Naive B cell (primary cell): ENCODE measurements at places on chromosomes 11 and 22. TPM values are rescaled to one million over a fixed set of nuclear protein-coding genes. Genes with fewer than 3 reads are reported as not detected.

- no peak overlapping the region for H3K4me3 ChIP-seq
- no peak for DNase-seq
- H3K4me1 ChIP-seq: no peaks in the 10 kb centered on the region
- H3K27ac ChIP-seq: no peak overlapping the region
- H3K27me3 ChIP-seq: no peaks in the 10 kb centered on the region
Observed at GRCh38 chr11:29184939-29185890, 831.6 kb downstream of the KCNA4 start.

DNA sequence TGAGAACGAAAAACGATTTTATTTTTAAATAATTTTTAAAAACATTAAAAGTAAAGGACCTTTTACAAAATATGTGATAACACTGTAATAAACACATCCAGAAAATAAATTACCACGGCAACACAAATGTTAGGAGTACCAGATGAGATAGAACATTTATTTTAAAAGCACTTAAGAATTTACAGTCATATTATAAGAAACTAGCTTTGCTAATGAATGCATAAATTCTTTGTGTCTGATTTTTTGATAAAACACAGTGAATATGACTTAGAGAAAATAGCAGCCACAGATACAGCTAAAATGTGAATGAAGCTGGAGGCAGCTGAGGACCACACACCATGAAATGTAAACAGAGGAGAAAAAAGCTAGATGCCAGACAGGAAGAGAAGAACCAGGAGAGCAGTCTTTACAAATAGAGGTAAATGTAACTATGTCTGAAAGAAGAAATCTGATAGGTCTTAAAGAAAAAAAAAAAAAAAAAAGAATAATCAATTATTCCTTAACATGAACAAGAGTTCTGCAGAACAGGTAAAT is 14.6 kb downstream of the CCDC34 start:
- H3K27me3 ChIP-seq: no peaks in the 10 kb centered on the region
- peaks cover 8% of the 10 kb centered on the region for H3K36me3 ChIP-seq
- no peak for DNase-seq

DNA sequence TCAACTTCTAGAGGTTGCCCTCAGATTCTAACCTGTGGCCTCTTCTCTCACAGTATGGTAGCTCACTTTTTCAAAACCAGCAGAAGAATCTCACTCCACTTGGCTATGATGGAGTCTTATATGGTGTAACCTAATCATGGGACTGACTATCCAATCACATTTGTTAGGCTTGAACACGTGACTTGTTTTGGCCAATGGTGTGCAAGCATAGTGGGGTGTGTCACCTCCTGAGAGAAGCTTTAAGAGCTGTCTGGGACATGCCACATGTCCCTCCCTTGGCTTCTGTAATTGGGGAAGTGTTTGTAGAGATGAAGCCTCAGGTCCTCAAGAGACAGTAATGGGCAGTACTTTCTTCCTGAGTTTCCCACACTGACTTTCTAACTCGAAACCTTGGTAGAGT is 12.8 kb upstream of the SMIM38 start:
- H3K4me3 ChIP-seq: no peak overlapping the region
- no peaks in the 10 kb centered on the region for H3K27me3 ChIP-seq
- DNase-seq: no peak
- peaks cover 4% of the 10 kb centered on the region for H3K4me1 ChIP-seq
- H3K27ac ChIP-seq: no peak overlapping the region

GRCh38 chr22:40727070-40727963 is 48.0 kb downstream of the MCHR1 start:
- H3K4me1 ChIP-seq: peaks cover 14% of the 10 kb centered on the region
- H3K27ac ChIP-seq: no peak overlapping the region
- no peaks in the 10 kb centered on the region for H3K36me3 ChIP-seq
- no peaks in the 10 kb centered on the region for H3K27me3 ChIP-seq
- H3K4me3 ChIP-seq: no peak overlapping the region
- DNase-seq: no peak

GRCh38 chr22:23609983-23610781 is 21.9 kb downstream of the DRICH1 start:
- H3K4me3 ChIP-seq: no peak overlapping the region
- no peak for DNase-seq
- no peaks in the 10 kb centered on the region for H3K27me3 ChIP-seq
- no peaks in the 10 kb centered on the region for H3K4me1 ChIP-seq
- no peaks in the 10 kb centered on the region for H3K36me3 ChIP-seq
- no peak overlapping the region for H3K27ac ChIP-seq

- H3K27me3 ChIP-seq: no peaks in the 10 kb centered on the region
- no peak for DNase-seq
- peak overlapping the region; percentile 41 for H3K4me3 ChIP-seq
- peaks cover 16% of the 10 kb centered on the region for H3K4me1 ChIP-seq
- H3K27ac ChIP-seq: no peak overlapping the region
Observed at GRCh38 chr11:123483058-123483457, 53.0 kb downstream of the GRAMD1B start.

- H3K4me1 ChIP-seq: no peaks in the 10 kb centered on the region
- no peaks in the 10 kb centered on the region for H3K36me3 ChIP-seq
- H3K27me3 ChIP-seq: no peaks in the 10 kb centered on the region
- H3K27ac ChIP-seq: no peak overlapping the region
- no peak overlapping the region for H3K4me3 ChIP-seq
Observed at GRCh38 chr11:98455500-98456307, 565.0 kb upstream of the CNTN5 start.

DNA sequence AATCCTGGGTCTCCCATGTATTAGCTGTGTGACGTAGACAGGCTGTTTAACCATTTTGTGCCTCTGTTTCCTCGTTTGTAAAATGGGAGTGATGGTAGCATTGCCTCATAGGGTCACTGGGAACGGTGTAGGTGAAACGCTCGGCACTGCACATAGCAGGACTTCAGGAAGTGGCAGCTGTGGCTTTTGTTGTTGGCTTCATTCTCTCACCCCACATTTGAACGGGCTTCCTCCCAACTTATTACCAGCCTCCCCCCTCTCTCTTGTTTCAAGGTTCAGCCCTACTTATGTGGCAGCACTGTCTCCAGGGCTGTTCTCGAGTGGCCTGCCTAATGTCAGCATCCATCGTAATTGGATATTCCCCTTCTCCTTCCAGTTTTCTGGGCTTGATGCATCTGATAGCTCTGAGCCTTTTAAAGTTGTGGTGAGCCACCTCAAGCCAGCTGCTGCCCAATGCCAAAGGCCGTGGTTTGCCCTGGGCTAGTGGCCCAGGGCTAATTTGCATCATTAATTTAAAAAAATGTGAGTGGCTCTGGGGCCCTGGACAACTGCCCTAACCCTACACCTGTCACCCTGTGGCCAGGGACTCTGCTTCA is 217.8 kb upstream of the TBCEL start:
- no peaks in the 10 kb centered on the region for H3K36me3 ChIP-seq
- H3K4me3 ChIP-seq: no peak overlapping the region
- peaks cover 19% of the 10 kb centered on the region for H3K27me3 ChIP-seq
- H3K27ac ChIP-seq: no peak overlapping the region
- H3K4me1 ChIP-seq: peaks cover 6% of the 10 kb centered on the region

GRCh38 chr11:130068986-130069658 is 572 bp upstream of the APLP2 start:
- peaks cover 10% of the 10 kb centered on the region for H3K27me3 ChIP-seq
- no peaks in the 10 kb centered on the region for H3K36me3 ChIP-seq
- peak overlapping the region; percentile 93 for H3K4me3 ChIP-seq
- H3K4me1 ChIP-seq: peaks cover 43% of the 10 kb centered on the region

DNA sequence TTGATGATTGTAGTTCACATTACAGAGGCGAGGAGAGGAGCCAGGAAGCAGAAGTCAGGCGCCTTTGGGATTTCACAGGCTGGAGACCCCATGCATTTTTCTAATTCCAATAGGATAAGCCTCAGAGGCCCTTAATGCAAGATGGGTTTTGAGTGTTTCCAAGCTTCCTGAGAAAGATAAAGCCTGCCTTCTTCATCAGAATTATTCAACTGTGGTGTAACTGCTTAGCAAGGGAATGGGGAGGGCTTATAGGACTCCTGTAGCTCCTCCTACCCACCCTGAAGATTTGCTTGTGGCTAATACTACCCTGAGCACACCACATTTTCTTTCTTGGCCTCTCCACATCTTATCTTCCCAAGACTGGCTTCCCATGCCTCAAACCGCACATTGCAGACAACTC is 151.1 kb upstream of the ISX start:
- no peak overlapping the region for H3K27ac ChIP-seq
- H3K27me3 ChIP-seq: peaks cover 19% of the 10 kb centered on the region
- H3K4me3 ChIP-seq: no peak overlapping the region
- H3K36me3 ChIP-seq: no peaks in the 10 kb centered on the region
- H3K4me1 ChIP-seq: no peaks in the 10 kb centered on the region

GRCh38 chr22:42189761-42190160 is 59.2 kb upstream of the CYP2D6 start:
- H3K27me3 ChIP-seq: no peaks in the 10 kb centered on the region
- H3K4me3 ChIP-seq: no peak overlapping the region
- no peak for DNase-seq

DNA sequence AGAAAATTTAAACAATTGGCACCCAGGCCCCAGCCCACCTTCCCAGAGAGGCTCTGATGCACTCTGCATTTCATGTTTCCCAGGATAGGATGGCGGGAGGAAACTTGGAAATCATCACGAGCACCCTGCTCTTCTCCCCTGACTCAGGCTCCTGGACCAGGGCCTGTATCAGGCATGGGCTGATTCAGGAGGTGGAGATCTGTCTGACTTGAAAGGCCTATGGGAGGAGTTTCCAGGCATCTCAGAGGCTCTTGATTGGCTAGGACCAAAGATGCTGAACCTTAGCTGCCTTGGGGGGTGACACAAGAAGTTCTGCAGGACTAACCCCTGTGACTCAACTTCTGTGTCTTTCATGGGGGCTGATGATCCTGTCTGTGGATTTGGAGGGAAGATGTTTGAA is 106.2 kb downstream of the PKNOX2 start:
- H3K4me1 ChIP-seq: no peaks in the 10 kb centered on the region
- H3K27me3 ChIP-seq: peaks cover 16% of the 10 kb centered on the region
- no peaks in the 10 kb centered on the region for H3K36me3 ChIP-seq
- no peak overlapping the region for H3K4me3 ChIP-seq

- peak overlapping the region; percentile 88 for H3K27ac ChIP-seq
- no peaks in the 10 kb centered on the region for H3K27me3 ChIP-seq
- peaks cover 37% of the 10 kb centered on the region for H3K4me1 ChIP-seq
- no peaks in the 10 kb centered on the region for H3K36me3 ChIP-seq
Observed at GRCh38 chr11:118907051-118908042, 18.4 kb downstream of the BCL9L start.

Gene KRTAP5-1
- polyA plus RNA-seq: not detected

Gene ZBTB16
- polyA plus RNA-seq: 10.0 TPM

Gene MAJIN
- not detected for polyA plus RNA-seq

Gene B3GAT1
- polyA plus RNA-seq: not detected

Gene MPPED2
- polyA plus RNA-seq: 0.47 TPM

Gene SYT7
- not detected for polyA plus RNA-seq

Gene HEPACAM
- polyA plus RNA-seq: not detected

Gene SMIM38
- not detected for polyA plus RNA-seq

Gene SAA1
- polyA plus RNA-seq: not detected

Gene GSTT2B
- not detected for polyA plus RNA-seq
